ENCODE measurements at places on chromosomes 7 and 10.

DNA sequence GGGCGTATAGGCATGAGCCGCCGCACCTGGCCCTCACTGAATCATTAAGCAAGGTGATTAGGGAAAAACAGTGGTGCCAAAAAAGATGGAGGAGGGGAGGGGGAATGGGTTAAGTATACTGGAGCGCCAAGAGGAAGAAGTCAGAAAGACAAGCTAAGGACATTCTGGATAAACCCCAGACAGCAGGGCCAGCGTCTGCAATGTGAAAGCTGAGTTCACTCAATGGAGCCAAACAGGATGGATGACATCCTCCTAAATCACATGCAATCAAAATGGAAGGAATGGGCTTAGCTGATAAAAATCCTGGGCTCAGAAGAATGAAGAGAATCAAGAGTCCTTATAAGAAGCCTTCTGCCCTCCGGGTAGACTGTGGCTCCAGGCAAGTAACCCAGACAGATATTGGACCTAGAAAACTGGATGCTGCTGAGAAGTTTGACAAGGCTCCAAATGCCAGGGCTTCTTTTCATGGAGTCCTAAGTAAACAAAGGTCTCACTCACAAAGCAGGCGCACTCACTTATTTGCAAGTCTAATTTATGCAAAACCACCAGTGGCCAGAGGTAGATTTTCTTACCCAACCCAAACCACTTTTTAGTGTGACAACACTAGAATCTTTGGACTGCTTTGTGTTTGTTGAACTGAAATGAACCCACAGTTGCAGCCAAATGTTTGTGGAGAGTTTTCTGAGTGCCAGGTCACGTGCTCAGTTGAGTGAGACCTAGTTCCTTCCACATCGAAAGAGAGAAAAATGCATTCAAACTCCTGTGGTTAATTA, 519.1 kb upstream of the AUTS2 start:
- no peak for DNase-seq

- no peak for DNase-seq
Observed at GRCh38 chr10:6020826-6021225, 41.3 kb downstream of the IL2RA start.

DNA sequence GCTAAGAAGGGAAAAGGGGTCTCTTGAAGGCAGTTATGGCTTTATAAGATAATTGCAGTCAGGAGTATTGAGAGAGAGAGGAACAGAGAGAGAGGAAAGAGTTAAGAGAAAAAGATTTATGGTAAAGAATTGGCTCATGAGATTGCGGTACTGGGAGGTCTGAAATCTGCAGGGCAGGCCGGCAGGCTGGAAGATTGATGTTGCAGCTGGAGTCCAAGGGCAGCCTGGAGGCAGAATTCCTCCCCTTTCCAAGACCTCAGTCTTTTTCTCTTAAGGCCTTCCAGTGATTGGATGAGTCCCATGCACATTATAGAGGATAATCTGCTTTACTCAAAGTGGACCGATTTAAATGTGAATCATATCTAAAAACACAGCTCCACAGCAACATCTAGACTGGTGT, 68.4 kb downstream of the HACD1 start:
- DNase-seq, result no peak

GRCh38 chr7:41911792-41912191, 208.9 kb upstream of the INHBA start:
- DNase-seq, result no peak

GRCh38 chr7:105136221-105136620, 122.2 kb downstream of the KMT2E start:
- no peak for DNase-seq

DNA sequence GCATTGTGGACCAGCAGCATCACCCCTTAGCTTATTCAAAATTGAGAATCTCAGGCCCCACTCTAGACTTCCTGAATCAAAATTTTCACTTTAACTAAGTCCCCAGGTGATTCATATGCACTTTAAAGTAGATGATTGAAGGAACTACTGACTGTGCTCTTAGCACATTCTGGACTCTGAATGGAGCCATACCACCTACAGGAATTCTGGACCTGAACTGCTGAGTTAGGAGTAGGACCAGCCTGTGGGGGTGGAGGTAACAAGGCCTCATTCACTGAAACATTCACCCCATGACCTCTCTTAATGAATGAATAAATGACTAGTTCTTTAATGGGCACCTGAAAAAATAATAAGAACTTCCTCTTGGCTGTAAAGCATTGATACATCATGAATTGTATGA, 7.3 kb downstream of the PDK4 start:
- DNase-seq, result no peak

DNA sequence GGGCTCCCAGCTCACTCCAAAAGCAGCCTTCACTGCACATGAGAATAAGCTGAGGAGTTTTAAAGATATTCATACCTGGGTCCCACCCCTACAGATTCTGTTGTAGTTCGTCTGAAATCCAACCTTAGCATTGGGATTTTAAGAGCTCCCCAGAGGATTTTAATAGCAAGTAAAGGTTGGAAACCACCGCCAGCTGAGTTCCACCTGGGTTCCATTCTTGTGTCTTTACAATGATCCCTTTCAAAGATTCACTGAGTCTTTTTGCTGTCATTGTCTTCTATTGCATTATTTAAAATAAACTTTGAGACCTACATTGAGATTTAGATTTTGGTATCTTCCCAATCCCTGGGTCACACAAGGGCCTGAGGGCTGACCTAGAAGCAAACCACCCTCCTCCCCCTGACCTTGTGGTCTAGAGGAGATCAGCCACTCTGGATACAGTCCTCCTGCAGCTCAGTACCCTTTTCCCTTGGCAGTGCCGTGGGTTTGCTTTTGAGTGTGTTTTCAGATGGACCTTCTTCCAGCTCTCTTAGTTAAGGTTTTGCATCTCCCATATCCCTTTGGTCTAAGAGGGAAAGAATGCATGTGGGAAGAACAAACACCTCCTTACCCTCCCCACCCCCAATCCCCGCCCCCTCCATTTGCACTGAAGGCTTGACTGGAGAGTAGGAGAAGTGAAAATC, 22.6 kb upstream of the SIRT1 start:
- no peak for DNase-seq

DNA sequence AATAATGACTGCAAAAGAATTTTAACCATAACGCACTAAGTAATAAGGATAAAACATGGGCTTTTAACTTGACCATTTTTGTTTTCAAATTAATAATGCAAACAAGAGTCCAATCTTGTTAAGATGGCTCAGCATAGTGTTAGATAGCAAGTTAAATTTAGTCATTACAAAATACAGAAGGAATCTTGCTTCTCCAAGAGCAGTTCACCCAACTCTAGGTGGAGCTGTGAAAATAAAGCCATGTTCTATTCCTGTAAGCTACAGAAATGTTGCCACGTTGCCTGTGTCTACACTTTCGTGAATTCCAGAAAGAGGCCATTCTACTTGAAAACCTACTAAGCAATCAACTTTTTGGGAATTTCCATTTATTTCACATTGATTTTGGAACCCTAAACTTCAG, 191.9 kb downstream of the SFMBT2 start:
- no peak for DNase-seq

GRCh38 chr10:5325076-5325475, 39.7 kb upstream of the UCN3 start:
- no peak for DNase-seq

- DNase-seq, result peak; percentile 70
Observed at GRCh38 chr10:15169555-15170401, 1.3 kb upstream of the NMT2 start.

DNA sequence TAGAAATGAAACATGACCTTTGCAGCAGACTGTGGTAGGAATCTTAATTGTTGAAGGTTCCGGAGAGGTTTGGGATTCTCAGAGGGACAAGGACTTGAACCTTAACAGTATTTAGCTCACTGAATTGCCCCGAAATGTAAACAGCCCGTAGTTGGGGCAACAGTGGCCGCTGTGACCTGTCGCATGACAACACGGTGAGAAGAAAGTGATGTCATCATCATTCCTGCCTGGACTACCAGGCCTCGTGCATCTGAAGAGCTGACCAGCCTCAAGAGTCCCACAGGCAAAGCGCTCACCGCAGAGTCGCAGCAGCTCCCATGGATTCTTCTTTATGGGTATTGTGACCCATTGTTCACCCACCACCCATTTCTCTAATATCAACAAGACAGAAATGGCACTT, 250.6 kb downstream of the KLF6 start:
- no peak for DNase-seq

DNA sequence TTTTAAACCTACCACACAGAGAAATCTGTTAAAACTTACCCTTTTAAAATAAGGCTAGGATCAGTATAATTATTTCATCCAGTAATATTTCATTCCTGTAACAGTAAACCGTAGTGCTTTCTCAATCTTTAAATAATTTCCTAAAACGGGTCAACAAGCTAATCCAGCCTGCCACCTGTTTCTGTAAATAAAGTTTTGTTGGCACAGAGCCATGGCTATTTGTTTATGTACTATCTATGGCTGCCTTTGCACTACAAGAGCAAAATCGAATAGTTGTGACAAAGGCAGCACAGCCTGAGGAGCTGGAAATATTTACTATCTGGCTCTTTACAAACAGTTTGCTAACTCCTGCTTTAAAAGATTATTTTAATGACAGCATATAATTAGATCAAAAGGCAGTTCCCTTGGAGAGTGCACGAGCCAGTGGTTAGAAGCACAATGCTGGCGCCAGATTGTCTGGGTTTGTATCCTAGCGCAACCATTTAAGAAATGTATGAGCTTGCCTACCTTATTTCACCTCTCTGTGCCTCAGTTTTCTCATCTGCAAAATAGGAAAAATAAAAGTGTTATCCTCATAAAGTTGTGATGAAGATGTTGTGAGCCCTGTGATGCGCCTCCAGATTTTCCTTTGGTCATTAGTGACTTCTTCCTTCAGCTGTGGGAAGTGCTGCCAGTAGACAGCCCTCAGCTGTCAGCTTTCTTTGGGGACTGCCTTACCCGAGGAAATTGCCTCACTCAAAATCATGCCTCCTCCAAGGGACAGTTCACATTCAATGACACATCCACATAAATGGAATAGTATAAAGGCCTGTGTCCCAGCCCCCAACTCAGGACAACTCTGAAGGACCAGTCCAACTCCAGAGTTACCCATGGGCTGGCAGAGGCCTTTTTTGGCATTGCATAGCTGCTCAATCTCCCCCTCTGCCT, 11.8 kb upstream of the MIOS start:
- no peak for DNase-seq

- DNase-seq, result no peak
Observed at GRCh38 chr10:108303149-108303548, 1138.6 kb upstream of the SORCS1 start.

GRCh38 chr7:77811516-77812289, 13.1 kb downstream of the PHTF2 start:
- DNase-seq, result no peak

GRCh38 chr7:112161253-112162141, 44.7 kb downstream of the DOCK4 start:
- no peak for DNase-seq

GRCh38 chr7:98254951-98255610, 3.0 kb upstream of the TECPR1 start:
- peak; percentile 55 for DNase-seq

GRCh38 chr7:23713285-23714149, 3.5 kb downstream of the STK31 start:
- DNase-seq, result no peak

DNA sequence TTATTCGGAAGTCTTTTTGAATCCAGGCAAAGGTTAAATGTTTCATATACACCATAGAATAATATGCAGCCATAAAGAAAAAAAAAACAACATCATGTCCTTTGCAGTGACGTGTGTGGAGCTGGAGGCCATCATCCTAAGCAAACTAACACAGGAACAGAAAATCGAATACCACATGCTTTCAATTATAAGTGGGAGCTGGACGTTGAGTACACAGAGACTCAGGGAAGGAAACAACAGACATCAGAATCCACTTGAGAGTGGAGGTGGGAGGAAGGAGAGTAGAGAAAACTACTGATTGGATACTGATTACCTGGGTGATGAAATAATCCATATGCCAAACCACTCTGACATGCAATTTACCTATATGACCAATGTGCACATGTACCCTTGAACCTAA, 293.4 kb downstream of the KLF6 start:
- no peak for DNase-seq

GRCh38 chr7:3301449-3301731, 338 bp downstream of the SDK1 start:
- DNase-seq, result no peak

- DNase-seq, result no peak
Observed at GRCh38 chr7:100680576-100681271, 7.2 kb downstream of the GNB2 start.

GRCh38 chr10:32795598-32796183, 162.3 kb downstream of the ITGB1 start:
- DNase-seq, result peak; percentile 30

Data from activated CD4-positive, alpha-beta T cell treated with anti-CD3 and anti-CD28 coated beads, Interleukin-2, Interleukin-4, amounts not matched to agents 100 ng/mL and 50 ng/mL, durations not matched to agents 16 hours and 8 hours (primary cell).